ENCODE measurements at places on chromosomes 7 and 10.

DNA sequence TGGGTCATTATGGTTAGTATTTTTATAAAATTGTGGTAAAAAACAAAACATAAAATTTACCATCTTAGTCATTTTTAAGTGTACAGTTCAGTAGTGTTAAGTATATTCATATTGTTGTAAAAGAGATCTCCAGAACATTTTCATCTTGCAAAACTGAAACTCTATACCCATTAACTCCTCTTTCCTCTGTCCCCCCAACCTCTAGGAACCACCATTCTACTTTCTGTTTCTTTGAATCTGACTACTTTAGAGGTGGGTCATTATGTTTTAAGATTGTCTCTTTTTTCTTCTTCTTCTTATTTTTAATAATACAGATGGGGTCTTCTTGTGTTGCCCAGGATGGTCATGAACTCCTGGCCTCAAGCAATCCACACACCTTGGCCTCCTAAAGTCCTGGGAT is 84.1 kb downstream of the DOCK4 start:
- DNase-seq: no peak

- DNase-seq: no peak
Observed at GRCh38 chr10:79136236-79137005, 67.7 kb downstream of the ZMIZ1 start.

GRCh38 chr7:134201569-134202261 is 74.6 kb downstream of the LRGUK start:
- no peak for DNase-seq

- DNase-seq: no peak
Observed at GRCh38 chr10:110353244-110354119, 48.8 kb upstream of the SMNDC1 start.

GRCh38 chr7:103752995-103753394 is 236.5 kb downstream of the RELN start:
- DNase-seq: no peak

- peak; percentile 25 for DNase-seq
Observed at GRCh38 chr10:86775056-86775869, 18.8 kb downstream of the BMPR1A start.

GRCh38 chr10:34298346-34298818 is 516.7 kb downstream of the PARD3 start:
- no peak for DNase-seq

GRCh38 chr10:128694168-128694850 is 568.1 kb upstream of the MKI67 start:
- DNase-seq: no peak

DNA sequence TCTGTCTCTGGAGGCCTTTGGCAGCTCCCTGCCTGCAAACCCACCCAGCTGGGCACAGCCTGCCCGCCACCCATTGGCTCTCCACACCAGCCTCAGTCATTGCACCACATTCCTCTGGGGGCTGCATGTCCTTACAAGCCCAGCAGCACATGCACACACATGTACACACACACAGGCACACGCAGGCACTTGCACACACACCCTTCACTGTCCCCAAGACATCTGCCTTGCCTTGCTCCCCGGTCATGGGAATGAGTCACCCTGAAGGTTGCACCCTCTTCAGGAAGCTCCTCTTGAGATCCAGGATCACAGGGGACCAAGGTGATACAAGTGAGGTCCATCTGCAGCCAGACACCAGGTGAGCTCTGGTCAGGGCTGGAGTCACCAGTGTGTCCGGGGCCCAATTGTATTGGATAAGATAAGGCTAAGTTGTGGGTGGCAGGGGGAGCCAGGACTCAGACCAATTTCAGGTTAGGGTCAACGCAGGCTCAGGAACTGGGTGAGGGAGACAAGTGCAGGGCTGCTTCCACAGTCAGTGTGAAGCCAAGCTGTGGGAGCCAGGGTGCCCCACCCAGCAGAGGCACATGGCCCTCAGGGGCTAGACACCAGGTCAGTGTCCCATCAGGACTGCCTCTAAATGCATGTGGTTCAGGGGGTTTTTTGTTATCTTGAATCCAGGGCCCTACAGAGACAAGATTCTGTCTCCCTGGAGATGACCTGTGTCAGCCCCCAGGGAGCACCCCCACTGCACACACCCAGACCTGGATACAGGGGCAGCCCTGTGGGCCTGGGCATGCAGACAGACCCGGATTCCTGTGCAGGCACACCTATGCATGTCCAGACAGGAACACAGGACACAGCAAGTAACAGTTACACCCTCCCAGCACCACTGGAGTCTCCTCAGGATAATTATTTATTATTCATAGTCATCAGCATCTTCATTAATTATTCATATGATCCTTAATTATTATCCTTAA is 33.8 kb downstream of the KCNH2 start:
- DNase-seq: no peak

- no peak for DNase-seq
Observed at GRCh38 chr7:117098457-117098856, 145.2 kb downstream of the ST7 start.

GRCh38 chr10:76149182-76149581 is 717.8 kb downstream of the LRMDA start:
- no peak for DNase-seq

- DNase-seq: no peak
Observed at GRCh38 chr10:47402641-47403301, 18.7 kb upstream of the ZNF488 start.
